ENCODE measurements at places on chromosomes 5 and 9. TPM values are rescaled to one million over a fixed set of nuclear protein-coding genes. Genes with fewer than 3 reads are reported as not detected.

The SPATA31A3 gene
- not detected for total RNA-seq

The CD274 gene
- 2.8 TPM for total RNA-seq

The RBM22 gene
- total RNA-seq: 29.7 TPM

The CTNNA1 gene
- total RNA-seq: 280 TPM

DNA sequence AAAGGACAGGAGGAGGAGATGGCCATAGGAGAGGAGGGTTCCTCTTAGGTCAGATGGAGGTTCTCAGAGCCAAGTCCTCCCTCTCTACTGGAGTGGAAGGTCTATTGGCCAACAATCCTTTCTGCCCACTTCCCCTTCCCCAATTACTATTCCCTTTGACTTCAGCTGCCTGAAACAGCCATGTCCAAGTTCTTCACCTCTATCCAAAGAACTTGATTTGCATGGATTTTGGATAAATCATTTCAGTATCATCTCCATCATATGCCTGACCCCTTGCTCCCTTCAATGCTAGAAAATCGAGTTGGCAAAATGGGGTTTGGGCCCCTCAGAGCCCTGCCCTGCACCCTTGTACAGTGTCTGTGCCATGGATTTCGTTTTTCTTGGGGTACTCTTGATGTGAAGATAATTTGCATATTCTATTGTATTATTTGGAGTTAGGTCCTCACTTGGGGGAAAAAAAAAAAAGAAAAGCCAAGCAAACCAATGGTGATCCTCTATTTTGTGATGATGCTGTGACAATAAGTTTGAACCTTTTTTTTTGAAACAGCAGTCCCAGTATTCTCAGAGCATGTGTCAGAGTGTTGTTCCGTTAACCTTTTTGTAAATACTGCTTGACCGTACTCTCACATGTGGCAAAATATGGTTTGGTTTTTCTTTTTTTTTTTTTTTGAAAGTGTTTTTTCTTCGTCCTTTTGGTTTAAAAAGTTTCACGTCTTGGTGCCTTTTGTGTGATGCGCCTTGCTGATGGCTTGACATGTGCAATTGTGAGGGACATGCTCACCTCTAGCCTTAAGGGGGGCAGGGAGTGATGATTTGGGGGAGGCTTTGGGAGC lies 3.1 kb downstream of the EGR1 start:
- DNase-seq: no peak

DNA sequence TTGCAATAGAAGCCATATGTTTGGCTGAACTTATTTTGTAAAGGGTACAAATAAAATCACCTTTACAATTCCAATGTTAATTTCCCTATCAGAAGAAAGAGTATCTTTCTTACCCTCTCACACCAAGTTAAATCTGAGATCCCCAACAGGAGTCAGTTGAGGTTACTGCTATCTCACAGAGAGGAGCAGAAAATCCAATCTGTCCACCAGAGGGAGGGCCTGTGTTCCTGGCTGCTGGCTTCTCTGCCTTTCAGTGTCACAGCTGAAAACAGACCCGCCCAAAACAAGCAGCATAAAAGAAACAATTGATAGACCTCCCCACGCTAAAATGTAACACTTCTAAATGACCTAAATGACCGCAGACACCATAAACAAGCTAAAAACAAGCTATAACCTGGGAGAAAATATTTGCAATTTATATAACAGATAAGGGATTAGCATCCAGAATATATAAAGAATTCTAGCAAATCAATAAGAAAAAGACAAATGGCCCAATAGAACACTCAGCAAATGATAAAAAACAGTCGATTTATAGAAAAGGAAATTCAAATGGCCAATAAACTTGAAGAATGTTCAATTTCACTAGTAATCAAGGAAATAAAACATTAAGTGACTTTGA lies 24.5 kb upstream of the MVB12B start:
- peak; percentile 86 for DNase-seq

GRCh38 chr5:148763996-148764395 lies 62.4 kb upstream of the ADRB2 start:
- DNase-seq: no peak

- peak; percentile 58 for DNase-seq
Observed at GRCh38 chr9:8895861-8896224, 1096.3 kb upstream of the DMAC1 start.

- DNase-seq: no peak
Observed at GRCh38 chr5:65102371-65102975, 333.7 kb downstream of the CWC27 start.

DNA sequence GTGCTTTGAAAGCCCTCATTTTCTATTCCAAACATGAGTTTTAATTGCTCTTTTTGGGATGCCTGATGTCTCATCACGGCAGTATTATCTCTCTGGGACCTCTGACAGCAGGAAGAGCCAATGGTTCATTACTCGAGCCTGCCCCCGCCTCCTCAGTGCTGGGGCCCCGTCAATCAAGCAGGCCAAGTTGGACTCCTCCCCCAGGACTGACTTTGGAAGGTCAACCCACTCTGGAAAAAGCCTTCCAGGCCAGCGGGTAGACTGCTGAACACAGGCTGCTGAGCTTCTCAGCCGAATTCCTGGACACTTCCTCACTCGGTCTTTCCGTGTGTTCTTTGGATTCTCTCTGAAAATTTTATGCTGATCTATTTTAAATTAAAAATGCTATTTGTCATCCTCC lies 9.5 kb upstream of the BARHL1 start:
- no peak for DNase-seq

- peak; percentile 4 for DNase-seq
Observed at GRCh38 chr5:14035859-14036503, 91.5 kb upstream of the DNAH5 start.

- DNase-seq: peak; percentile 30
Observed at GRCh38 chr5:170362102-170362501, 27.1 kb downstream of the KCNMB1 start.

GRCh38 chr9:129166623-129167557 lies 11.2 kb downstream of the IER5L start:
- no peak for DNase-seq

DNA sequence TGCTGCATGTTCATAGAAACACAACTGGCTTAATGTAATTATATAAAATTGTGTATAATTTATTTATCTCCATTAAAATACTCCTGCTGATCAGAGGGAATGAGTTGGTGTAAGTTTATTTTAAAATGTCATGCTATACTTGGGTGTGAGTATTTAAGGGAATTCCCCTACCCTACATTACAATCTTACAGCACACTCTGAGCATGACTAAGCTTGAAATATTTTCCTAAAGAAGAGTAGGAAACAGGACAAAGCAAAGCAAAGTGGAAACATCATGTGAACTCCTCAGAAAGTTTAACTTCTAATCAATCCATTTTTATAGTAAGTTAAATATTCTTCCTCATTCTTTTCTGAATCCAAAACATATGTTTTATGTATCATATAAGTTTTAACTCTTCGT lies 1271.3 kb downstream of the EFNA5 start:
- DNase-seq: no peak

DNA sequence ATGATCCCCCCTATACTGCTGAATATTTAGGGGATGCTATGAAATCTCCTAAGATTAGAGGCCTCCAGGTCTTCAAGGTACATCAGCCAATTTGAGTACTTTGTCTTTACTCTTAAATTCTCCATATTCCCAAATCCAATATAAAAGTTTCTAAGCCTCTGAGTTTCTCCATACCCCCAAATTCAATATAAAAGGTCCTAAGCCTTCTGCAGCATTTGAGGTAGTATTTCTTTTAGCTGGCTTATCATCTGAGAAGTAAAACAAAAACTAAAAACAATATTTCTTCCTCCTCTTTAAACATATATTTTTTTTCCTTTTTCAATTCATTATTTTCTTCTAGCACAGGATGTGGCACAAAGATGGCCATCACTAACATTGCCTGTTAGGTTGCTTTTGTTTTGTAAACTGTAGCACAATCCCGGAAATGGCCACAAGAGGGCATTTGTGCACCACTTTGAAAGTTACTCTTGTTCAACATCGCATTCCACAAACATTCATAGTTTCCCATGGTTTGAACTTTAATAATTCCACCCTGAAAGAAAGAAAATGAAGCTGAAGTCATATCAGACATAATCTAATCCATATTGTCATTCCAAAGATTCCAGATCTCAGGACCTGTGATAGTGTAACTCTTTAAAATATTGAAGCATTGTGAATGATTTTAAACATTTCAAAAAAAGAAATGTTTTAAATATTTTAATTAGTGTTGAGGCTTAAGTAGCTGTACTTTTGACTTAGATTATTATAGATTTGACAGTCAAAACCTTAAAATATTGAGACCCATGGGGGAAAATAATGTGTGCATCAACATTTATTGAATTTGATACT lies 21.0 kb upstream of the SCGB3A2 start:
- DNase-seq: peak; percentile 87

GRCh38 chr5:75510417-75510835 lies 1.0 kb downstream of the CERT1 start:
- DNase-seq: no peak

- DNase-seq: no peak
Observed at GRCh38 chr9:103533318-103533717, 538.2 kb downstream of the CYLC2 start.
